ENCODE measurements at places on chromosomes 2 and 18.

- DNase-seq = no peak
Measured at GRCh38 chr2:26591619-26592505, 49.3 kb downstream of the CIB4 start.

- DNase-seq = no peak
Measured at GRCh38 chr2:65292106-65292400, 64.4 kb downstream of the ACTR2 start.

DNA sequence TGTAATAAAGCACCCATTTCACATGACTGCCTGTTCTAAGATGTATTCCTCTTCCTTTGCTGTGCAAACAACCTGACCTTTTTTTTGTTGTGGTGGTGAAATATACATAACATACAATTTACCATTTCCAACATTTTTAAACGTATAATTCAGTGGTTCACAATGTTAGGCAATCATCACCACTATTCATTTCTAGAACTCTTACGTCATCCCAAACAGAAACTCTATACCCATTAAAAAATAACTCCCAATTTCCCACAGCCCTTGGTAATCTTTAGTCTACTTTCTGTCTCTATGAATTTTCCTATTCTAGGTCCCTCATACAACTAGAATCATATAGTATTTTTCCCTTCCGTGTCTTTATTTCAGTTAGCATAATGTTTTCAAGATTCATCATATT is 36.7 kb downstream of the RND3 start:
- no peak for DNase-seq

GRCh38 chr2:136248242-136248641 is 130.3 kb upstream of the CXCR4 start:
- DNase-seq = no peak

DNA sequence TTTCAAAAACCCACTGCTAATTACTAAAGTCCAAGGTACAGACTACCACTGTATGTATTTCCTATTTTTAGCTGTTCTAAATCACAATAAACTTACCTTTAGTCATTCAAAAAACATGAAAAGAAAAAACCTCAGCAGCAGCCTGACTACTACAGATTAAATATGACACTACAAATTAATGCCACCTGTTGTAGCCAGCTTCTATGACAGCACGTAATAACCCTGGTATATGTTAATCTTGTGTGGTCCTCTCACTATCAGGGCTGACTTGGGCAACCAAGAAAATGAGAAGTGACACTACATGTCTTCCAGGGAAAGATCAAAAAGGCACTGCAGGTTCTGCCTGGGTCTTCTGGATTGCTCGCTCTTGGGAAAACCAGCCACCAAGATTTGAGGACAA is 90.6 kb upstream of the FAM124B start:
- DNase-seq = no peak

GRCh38 chr18:79645291-79645983 is 34.2 kb upstream of the CTDP1 start:
- no peak for DNase-seq

- DNase-seq = no peak
Measured at GRCh38 chr2:28390746-28391563, 1.7 kb upstream of the FOSL2 start.

- no peak for DNase-seq
Measured at GRCh38 chr2:109726379-109727270, 67.5 kb upstream of the RGPD5 start.

DNA sequence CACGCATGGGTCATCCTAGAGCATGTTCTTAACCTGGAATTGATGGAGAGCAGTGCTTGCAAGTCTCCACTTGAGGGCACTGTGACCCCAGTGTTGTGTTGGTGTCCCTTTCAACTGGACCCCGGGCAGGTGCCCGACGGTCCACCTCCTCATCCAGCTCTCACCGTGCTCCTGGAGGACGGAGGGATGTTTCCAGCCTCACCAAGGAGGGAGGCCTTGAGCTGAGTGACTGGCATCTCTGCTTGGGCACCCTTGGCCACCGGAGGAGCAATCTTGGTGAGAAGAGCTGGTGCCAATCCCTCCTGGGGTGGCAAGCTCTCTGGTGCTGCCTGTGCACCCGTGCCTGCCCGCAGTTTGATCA is 45.4 kb upstream of the ASB18 start:
- no peak for DNase-seq

DNA sequence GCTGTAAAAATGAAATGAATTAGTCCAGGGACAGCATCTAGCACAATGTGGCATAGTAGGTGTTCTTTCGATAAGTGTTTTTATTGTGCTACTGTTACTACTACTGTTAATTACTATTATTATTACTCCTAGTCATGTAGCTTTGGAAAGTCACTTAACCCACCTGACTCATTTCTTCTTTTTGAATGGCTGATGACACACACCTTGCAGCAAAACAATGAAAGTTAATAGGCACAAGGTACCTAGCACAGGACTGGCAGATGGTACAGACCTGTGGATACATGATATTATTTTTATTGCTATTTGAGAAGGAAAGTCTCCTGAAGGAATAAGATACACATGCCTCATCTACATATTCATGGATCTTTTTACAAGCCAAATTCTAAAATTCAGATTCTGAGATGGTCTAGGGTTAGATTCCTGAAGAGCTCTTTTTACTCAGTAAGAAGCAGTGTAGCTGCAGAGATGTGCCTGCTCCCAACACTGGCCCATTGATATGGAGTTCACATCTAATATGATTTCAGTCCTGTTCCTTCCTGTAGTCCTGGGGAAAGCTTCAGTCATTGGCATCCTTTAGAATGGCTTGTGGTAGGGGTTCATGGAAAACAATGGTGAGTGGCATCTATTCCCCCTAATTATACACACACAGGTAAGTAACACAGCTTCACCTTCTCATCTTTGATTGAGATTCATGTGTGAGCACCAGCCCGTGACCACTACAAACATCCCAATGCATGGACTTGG is 7.9 kb upstream of the ERMN start:
- DNase-seq = no peak

DNA sequence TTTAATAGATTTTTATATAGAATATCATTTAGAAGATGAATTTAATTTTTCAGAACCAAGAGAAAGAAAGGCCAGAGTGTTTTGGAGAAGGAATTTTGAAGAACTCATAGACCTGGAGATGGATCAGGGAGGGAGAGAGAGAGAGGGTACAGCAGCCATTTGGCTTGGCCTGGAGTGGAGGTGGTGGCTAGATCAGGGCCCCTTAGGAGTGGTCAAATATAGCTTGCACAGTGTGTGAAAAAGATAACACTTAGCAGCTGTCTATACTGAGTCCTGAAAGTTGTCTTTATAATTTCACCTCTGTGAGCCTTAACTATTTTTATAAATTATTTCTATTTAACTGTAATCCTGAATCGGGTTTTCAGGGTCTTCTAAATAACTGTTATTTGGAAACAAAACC is 38.8 kb upstream of the ACYP2 start:
- no peak for DNase-seq

GRCh38 chr18:50656841-50657470 is 97.1 kb downstream of the MAPK4 start:
- no peak for DNase-seq

DNA sequence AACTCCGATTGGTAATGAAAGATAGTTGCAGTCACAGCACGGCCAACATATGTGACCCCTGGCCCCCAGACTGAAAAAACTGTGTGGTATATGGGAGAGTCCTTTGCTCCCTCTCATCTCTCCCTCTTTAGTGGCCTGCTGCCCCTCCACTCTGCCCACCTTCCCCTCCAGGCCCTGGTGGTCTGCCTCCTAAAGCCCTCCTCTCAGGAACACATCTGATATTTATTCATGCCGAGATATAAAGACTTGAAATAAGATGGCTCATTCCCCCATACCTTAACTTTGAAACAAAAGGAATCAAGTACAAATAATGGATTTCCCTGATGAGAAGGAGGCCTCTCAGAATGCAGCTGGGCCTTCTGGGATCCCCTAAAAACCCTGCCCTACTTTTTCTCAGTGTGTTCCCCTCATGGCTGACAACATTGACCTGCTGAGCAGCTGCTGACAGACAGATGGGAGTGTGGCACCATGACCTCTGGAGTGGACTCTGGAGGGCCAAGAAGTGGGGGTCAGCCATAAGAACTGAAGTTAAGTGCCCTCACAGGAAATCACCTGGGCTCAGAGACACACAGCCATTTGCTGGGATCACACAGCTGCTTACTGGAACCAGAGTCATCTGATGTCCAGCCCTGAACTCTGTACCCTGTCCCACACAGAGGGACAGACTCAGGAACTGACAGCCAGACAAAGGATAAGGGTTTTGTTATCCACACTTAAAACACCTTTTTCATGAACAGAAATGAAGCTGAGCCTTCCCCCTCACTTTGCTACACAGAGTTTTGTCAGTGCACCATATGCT is 39.8 kb upstream of the ST8SIA3 start:
- DNase-seq = no peak

DNA sequence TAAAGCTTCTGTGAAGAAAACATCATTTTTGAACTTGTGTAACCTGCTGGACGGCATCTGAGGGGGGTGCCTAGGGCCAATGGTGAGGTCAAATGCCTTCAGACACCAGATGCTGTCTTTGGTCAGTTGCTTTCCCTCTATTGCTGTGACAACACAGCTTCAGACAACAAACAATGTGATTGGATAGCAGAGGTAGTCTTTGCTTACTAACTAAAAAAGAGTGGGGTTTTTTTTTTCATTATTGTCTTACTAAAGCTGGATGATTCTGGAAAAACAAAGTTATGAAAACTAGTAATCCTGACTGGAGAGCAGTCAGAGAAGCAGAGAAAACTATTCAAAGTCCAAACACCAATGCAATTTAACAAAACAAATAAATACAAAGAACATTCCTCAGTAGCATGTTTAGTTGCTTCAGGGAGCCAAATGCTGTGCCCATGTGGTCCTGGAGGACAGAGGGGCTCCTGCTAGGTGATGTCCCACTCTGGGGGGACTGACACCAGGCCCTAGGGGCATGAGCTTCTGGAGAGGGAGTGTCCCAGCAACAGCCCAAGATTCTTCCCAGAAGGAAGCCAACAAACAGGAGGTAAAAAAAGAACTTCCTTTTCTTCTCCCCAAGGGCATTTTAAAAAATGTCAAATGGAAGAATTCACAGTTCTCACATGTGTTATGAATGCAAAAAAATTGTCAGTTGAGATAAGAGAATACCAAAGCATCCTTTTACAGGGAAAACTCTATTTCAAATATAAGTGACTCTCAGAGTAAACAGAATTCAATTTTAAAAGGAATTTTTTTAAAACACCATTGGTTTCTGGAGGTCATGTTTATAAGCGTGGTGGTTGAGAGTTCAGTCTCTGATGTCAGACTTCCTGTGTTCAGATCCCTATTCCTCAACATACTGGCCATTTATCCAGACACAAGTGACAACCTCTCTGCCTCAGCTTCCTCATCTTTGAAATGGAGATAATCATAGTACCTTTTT is 181.1 kb upstream of the PGAP1 start:
- DNase-seq = no peak

DNA sequence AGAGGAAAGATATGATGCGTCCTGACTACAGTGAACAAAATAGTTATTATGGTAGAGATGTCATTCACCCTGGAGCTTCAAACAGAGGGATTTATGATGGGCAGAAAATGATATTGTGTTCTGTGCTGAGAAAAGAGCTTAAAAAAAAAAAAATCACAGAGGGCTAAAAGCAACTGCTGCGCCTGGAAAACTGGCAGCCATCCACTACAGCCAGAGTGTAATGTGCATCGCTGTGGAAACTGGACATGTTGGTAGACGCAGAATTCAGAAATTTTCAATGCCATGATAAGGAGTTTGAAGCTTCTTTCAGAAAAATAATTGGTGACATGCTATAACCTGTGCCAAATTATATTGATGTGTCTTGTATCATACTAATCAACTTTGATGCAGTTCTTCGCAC is 122.9 kb upstream of the SOX11 start:
- no peak for DNase-seq

DNA sequence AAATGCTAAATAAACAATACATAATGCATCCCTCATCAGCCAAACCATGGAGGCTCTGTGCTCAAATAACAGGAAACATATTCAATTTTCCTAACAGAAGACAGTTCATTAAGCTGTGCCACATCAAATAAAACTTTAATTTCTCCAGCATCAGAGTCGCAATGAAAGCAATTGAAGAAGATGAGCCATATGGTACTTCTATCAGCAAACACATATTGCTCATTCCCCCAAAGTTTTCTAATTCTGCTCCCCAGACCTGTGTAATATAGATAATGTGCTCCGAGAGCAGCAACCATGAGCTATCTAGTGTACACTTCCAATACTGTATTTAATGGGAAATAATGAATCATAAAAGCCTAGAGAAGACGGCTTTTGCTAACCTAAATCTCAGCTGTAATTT is 263.2 kb downstream of the MEIS1 start:
- DNase-seq = no peak

DNA sequence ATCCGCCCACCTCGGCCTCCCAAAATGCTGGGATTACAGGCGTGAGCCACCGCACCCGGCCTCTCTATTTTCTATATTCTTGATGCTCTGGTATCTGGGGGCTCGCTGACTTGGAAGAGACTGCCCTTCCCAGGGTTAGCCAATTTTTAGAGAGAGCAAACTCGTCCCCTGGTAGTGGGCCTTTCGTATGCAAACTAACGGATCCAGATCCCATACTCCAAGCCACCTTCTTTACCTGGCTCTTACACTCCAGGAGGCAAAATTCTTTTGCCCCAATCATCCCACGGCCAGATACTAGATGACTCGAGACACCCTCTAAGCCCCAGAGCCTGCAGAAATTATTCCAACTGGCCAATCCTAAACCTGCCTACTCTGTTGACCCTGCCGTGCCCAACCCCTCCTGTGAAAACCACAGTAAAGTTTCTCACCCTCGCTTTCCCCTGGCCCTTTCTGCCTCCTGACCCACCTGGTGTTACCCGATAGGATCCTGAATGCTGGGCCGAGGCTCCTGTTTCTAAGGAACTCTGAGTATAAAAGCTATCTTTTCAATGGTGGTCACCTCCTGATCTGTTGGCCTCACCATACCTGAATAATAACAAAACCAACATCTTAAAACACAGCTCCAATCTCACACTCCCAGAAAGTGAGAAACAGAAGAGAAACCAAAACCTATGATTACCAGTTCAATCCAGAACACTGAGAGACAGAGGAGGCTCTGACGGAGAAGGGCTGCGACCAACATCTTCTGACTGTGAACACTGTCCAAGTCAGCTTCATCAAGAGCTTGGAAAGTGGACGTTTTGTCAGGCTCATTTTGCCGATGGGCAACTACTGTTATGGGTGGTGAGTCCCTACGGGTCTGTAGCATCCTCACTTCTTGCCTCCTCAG is 57.6 kb upstream of the ZNF532 start:
- no peak for DNase-seq

GRCh38 chr2:106062627-106063026 is 131.5 kb downstream of the UXS1 start:
- DNase-seq = no peak

DNA sequence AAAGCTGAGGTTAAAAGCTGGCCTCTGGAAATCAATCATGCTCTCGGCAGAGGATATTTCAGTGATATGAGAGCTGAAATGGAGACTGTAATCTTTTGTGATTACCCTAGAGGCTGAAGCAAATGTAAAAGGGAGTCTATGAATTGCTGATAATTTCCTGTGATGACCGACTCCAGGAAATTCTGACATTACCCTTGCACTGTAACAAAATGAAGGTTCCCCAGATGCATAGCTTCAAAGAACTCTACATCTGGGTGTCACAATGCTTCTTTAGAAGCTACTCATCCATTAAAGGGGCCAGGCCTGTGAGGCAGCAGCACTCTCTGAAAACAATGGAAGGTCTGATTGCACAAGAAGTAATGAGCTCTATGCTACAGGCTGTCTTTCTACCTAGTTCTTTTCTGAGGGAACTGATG is 268.2 kb upstream of the SESTD1 start:
- DNase-seq = no peak

GRCh38 chr2:231930593-231931281 is 4.5 kb upstream of the NPPC start:
- DNase-seq = no peak

Data from stimulated activated CD4-positive, alpha-beta T cell treated with anti-CD3 and anti-CD28 coated beads, TNF-alpha, amount 100 ng/mL, for 24 hours (primary cell).